GM23248 (cell line): ENCODE measurements at places on chromosomes 1 and 21. TPM values are rescaled to one million over a fixed set of nuclear protein-coding genes. Genes with fewer than 3 reads are reported as not detected.

Gene FNDC5
- total RNA-seq: 0.76 TPM in 1 of 2 replicates, not detected in the other

Gene CFHR5
- total RNA-seq: not detected in 2 replicates

DNA sequence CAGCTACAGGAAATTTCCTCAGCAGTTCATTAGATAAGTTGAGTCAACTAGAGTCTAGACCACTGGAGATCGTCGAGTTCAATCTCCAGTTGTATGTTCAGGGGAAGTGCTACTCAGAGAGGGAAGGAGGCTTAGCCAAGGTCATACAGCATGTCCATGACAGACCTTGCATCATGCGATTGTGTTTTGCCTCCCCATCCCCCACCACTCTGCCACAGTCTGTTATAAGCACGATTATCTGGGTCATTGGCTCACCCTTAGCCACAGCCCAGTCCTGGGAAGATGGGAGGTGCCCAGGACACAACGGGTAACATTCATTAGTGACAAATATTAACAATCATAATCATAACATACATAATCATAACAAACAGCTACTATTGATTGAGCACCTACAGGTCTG, 18.9 kb upstream of the GRIK3 start:
- H3K4me3 ChIP-seq: no peak overlapping the region
- H3K27me3 ChIP-seq: no peaks in the 10 kb centered on the region

DNA sequence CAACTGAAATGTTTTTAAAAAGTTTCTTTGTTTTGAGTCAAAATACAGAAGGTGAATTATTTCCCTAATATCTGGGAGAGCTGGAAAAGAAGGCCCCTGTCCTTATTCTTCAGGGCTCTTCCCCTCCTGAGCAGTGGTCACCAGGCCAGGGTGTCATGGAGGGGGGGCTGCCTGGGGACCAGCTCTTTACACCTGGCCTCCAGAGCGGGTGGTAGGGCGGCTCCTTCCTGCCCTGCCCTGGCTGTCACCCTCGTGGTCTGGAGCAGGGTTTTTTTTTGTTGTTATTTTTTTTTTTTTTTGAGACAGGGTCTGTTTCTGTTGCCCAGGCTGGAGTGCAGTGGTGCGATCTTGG, 6.6 kb downstream of the SKI start:
- peak overlapping the region; percentile 96 for H3K27ac ChIP-seq
- peaks cover 52% of the 10 kb centered on the region for H3K4me1 ChIP-seq
- no peaks in the 10 kb centered on the region for H3K27me3 ChIP-seq
- peak overlapping the region; percentile 90 for H3K4me3 ChIP-seq
- no peak for DNase-seq

- peaks cover 18% of the 10 kb centered on the region for H3K4me1 ChIP-seq
- peak within 1 kb of the TSS; percentile 80 for H3K4me3 ChIP-seq
- H3K27me3 ChIP-seq: no peaks in the 10 kb centered on the region
- no peak within 1 kb of the TSS for H3K27ac ChIP-seq
Observed at GRCh38 chr1:161098210-161099068, at the start of gene KLHDC9. KLHDC9 (plus strand) TSS chr1:161098361; CDS start chr1:161098536, 175 bp downstream.

- no peaks in the 10 kb centered on the region for H3K36me3 ChIP-seq
- no peak overlapping the region for H3K27ac ChIP-seq
- H3K4me3 ChIP-seq: no peak overlapping the region
- H3K4me1 ChIP-seq: no peaks in the 10 kb centered on the region
- H3K27me3 ChIP-seq: no peaks in the 10 kb centered on the region
Observed at GRCh38 chr1:11648732-11649158, 5.5 kb downstream of the FBXO2 start.

DNA sequence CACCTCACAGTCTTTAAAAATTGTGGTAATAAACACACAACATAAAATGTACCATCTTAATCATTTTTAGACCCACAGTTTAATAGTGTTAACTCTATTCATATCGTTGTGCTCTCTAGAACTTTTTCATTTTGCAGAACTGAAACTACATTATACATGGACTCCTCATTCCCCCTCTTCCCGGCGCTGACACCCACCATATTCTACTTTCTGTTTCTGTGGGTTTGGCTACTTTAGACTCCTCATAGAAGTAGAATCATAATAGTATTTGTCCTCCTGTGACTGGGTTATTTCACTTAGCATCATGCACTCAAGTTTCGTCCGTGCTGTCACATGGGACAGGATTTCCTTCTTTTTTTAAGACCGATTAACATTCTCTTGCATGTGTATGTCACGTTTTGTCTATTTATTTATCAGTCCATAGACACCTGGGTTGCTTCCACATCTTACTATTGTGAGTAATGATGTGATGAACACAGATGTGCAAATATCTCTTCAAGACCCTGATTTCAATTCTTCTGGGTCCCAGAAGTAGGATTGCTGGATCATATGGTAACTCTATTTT, 62.9 kb upstream of the TMPRSS2 start:
- no peak overlapping the region for H3K4me3 ChIP-seq
- H3K36me3 ChIP-seq: no peaks in the 10 kb centered on the region
- DNase-seq: no peak
- 0 out of 2 replicates have a peak, but pooled peaks cover 8% of the 10 kb centered on the region for H3K27me3 ChIP-seq

GRCh38 chr1:15212216-15212953, 34.6 kb upstream of the FHAD1 start:
- H3K27ac ChIP-seq: no peak overlapping the region
- no peak overlapping the region for H3K4me3 ChIP-seq
- no peaks in the 10 kb centered on the region for H3K4me1 ChIP-seq
